ELF-1 (cell line): ENCODE measurements at places on chromosomes 5 and 9.

GRCh38 chr5:80763873-80764647 lies 109.3 kb upstream of the DHFR start:
- DNase-seq, result no peak

DNA sequence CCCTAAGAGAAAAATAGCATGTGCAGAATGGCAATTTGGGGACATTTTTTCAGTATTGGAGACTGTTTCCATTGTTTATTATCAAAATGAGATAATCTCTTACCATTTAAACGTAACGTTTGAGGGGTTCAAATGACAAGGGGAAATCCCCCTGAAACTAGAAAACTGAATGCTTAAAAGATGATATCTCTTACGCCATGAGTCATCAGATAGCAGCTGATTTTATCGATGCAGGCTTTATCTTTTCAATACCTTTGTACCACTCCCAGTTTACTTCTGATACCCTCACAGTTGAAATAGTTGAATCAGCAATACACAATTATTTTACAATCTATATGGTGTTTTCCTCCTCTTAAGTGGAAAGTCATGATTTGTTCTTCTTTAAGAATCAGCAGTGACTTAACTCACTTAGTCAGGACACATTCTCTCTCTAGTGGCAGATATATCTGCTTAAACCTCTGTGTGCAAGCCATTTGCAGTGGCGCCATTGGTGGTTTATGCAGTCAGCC lies 29.2 kb downstream of the OSMR start:
- DNase-seq, result no peak

- DNase-seq, result no peak
Measured at GRCh38 chr9:89555451-89556375, 49.1 kb upstream of the GADD45G start.

GRCh38 chr5:134967607-134968006 lies at the start of gene CATSPER3:
TSS of gene CATSPER3 (plus strand) at chr5:134967907. CDS start at chr5:134967992, 85 bp downstream.
- DNase-seq, result no peak

DNA sequence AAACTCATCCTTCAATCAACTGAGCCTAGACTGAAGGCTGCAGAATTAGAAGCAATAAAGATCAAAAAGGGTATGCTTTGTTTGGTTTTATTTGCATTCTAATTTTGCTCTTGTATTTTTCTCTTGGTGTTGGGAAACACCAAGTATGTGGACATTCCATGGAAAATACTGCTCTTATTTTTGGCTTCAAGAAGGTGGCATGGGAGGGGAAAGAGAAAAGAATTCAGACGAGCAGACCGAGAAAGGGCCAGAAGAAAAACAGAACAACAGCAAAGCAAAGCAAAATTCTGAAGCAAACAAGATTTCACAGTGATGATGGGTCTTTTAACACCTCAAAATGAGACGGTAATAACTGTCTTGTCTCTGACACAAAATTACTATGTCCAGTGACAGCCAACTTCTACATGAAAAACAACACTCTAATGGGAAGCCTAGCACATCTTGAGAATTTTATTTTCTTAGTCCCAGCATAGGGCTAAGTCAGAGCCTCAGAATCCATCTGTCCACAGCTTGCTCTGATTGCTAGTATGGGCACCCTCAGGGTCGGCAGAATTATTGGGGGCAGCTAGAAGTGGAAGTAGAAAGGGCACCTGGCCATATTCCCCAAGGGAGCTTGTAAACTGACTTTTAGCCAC lies 26.8 kb downstream of the FREM1 start:
- no peak for DNase-seq

DNA sequence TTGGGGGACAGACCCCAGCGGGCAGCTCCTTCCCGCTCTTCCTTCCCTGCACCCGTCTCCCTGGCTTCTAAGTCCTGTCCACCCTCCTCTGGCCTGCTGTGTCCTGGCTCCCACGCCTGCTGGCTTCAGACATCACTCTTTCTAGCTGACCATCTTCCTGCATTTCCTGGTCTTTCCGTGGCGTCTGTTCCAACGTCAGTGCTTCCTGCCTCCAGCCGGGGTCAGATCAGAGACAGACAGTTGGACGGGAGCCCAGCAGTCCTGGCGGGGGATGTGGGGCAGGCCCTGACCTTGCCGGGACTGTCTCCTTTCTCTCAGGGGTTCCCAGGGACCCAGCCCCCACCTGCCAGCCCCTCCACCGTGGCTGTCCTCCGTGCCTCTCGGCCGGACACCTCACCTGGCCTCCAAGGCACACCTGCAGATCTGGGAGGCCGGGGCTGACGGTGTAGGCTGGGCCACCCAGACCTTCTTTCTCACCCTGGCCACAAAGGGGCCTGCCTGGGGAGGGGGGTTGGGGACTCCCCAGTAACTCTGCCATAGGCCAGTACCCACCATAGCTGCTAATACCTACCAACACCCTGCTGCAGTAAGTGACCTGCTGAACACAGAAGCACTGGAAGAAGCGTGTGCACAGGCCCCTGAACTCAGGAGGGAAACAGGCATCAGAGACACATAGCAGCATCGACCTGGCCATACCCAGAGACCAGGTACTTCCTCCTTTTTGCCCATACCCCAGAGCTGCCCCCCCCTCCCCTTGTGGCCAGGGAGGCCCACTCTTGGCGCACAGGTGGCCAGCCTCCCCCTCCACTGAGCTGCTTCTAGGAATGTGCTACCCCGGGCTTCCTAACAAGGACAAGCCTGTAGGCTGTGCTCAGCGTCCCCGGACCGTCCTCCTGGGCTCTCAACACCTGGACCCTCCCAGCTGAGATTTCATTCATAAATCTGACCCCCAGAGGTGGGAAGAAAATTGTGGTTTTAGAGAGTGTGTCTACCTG lies 5.1 kb downstream of the NRARP start:
- no peak for DNase-seq

GRCh38 chr5:41193456-41194205 lies 19.7 kb downstream of the C6 start:
- no peak for DNase-seq

- DNase-seq, result no peak
Measured at GRCh38 chr5:14998491-14998890, 126.9 kb upstream of the ANKH start.

- DNase-seq, result no peak
Measured at GRCh38 chr9:136709454-136710109, 2.8 kb upstream of the DIPK1B start.

DNA sequence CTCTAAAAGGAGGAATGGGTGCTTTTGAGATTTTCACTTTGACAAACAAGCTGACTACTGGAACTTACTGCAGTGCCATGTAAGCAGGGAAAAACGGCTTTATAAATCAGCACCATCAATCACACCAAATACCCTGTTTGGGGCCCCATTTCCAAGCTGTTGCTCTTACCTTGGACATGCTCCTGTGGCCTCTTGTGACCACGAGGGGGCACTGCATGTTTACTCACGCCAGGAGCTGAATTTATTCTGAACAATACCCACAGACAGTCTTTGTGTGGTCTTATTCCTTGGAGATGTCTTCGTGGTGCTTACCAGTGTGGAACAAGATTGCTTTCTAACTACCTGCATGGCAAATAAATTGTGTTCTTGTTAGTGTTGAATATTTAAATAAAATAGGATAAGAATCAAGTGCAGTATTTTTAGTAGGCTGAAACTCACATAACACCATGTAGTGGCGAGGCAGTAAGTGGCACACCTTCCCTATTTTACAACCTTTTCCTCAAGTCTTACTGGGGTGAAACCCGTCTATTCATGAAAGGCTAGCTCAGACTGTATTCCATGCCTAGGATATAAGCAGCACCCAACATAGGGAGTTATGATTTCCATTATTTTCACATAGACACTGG lies 155.5 kb upstream of the NMUR2 start:
- DNase-seq, result peak; percentile 58

DNA sequence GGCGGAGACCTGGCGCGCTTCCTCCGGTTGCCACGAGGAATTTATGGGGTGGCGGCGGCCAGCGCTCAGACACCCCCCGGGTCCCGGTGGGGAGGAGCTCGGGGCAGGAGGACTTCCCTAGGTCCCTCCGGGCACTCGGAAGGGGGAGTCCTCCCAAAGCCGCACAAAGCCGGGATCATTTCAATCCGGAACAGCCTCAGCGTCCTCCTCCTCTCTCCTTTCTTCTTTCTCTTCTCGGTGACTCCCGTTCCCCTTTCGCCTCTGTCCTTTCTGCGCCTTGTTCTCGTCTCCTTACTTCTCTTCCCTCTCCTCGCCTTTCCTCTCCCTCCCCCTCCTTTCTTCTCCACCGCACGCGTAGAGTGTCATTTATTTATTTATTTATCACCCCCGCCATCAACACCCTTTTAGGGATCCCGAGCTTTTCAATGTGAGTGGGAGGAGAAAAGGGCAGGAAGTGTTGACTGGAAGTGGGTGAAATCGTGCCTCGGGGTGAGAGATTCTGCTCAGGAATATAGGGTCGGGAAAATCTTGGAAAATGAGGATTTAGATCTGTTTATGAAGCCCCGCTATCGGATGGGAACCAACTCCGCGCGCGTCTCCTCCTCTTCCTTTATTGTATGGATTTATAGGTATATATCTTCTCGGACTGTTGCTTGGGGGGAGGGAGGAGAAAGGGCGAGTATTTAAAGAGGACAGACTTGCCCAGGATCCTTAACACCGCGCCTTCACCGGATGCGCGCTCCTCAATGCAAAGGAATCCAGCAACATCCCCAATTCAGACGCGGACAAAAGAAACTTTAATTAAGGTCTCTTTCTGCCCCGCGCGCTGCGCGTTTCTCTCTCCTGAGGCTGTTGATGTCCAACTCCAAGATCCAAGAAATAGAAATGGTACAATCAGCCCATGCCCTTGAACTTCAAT lies 2.0 kb upstream of the ZNF462 start:
- peak; percentile 82 for DNase-seq

DNA sequence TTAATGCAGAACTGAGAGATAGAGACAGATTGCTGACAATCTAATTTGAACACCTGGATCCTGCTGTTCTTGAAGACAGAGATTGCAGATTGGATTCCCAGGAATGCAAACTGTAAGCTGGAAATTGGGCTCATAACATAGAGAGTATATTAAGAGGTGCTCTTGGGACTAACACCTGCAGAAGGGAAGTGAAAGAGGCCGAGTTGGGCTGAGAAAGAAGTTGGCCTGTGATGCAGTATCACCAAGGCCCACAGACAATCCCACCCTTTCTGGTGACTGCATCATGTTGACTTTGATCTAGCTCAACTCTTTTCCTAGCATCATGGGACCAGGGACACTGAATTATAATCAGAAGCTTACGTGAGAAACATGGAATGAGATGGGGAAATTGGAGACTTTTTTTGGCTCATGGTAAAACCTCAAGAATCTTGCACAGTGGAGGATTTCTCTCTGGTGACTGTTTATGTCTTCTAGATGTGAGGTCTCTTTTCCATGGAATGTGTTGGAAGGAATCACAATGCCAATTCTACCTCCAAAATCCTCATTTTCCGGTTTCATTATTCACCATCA lies 36.5 kb upstream of the NUDT12 start:
- DNase-seq, result no peak

DNA sequence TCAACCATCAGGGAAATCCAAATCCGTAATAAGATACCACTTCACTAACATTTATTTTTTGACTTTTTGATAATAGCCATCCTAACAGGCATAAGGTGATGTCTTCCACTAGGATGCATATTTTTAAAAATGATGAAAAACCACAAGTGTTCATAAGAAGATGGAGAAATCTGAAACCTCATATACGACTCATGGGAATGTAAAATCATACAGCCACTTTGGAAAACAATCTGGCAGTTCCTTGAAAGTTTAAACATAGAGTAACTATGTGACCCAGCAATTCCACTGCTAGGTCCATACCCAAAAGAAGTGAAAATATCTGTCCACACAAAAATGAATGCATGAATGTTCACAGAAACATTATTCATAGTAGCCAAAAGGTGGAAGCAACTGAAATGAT lies 431.0 kb downstream of the ENC1 start:
- no peak for DNase-seq

DNA sequence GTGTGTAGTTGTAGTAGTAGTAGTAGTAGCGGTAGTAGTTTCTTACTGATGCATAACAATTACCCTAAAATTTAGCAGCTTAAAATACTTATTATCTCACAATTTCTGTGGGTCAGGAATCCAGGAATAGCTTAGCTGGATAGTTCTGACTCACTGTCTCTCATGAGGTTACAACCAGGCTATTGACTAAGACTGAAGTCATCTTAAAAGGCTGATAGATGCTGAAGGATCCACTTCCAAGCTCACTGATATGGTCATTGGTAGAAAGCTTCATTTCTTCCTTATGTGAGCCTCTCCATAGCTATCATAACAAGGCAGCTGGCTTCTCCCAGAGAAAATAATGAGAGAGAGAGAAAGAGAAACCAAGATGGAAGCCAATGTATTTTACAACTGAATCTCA lies 147.5 kb upstream of the FBXL17 start:
- no peak for DNase-seq

DNA sequence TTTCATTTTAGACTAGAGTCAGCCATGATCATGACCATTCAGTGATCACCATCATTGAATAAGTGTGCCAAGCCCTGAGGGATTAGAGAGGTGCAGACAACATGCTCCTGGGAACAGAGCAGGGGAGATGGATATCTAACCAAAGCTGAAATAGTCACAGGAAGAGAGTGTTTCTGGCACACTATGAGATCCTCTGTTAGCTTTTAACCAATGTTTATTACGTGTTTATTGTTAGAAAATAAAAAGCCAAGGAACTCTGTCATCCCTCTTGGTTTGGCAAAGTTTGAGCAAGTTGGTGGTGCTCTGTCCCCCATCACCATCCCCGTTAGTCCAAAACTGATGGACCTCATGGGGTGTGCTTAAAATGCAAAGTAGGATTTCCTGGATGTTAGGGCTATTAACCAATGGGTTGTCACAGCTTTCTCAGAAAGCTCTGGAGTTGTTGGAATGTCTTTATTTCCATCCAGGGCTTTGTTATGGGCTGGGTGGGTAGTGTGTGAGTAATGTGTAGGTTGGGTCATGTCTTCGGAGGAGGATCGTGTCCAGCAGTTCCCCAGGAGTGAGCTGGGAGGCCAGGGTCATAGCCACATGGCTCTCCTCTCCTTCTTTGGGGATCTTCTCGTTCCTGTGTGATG lies 34.9 kb downstream of the SLC28A3 start:
- DNase-seq, result no peak

DNA sequence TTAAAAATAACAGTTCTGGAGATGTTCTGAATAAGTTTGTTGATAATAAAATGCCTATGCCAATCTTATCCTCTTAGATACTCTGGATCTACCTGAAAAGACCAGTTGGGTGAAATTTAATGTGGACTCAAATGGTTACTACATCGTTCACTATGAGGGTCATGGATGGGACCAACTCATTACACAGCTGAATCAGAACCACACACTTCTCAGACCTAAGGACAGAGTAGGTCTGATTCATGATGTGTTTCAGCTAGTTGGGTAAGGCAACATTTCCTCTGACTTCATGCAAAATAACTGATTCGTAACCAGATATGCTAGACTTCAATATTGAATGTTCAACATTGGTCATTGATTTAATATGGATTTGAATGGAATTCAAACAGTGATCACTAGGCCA lies 27.0 kb downstream of the ERAP2 start:
- no peak for DNase-seq

DNA sequence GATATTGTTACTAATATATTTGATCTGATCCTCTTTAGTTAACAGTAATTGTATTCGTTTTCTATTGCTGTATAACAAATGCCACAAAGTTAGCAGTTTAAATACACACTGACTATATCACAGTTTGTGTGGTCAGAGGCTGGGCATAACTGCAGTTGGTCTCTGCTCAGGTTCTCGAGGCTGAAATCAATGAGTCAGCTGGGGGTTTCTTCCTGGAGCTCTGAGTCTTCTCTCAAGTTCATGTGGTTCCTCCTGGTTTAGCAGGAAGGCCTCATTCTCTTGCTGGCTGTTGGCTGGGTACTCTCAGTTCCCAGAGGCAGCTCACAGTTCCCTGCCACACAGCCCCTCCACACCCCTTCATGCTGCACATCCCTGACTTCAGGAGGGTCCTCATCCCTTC lies 20.7 kb downstream of the COL23A1 start:
- DNase-seq, result no peak

- DNase-seq, result no peak
Measured at GRCh38 chr9:73199448-73199847, 47.8 kb downstream of the ANXA1 start.
